ENCODE measurements at places on chromosomes 1 and 21.

- DNase-seq: no peak
Measured at GRCh38 chr1:66270119-66270812, 263.7 kb upstream of the SGIP1 start.

- no peak for DNase-seq
Measured at GRCh38 chr1:51070640-51071039, 31.4 kb upstream of the C1orf185 start.

DNA sequence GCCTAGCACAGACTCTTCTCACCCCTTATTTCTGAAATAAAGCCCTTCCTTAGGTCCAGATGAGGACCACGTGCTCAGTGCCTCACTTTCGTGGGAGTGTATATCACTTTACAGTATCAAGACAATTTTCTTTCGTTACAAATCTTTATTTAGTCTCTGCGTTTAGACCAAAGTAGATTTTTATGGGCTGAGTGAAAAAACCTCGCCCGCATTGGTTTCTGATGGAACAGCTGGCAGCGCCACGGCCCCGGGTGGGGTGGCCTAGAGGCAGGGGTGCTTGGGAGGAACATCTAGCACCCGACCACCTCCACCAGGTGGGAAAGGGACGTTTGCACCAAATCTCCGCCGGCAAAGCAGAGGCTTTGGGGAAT lies 7.6 kb downstream of the SIM2 start:
- no peak for DNase-seq

DNA sequence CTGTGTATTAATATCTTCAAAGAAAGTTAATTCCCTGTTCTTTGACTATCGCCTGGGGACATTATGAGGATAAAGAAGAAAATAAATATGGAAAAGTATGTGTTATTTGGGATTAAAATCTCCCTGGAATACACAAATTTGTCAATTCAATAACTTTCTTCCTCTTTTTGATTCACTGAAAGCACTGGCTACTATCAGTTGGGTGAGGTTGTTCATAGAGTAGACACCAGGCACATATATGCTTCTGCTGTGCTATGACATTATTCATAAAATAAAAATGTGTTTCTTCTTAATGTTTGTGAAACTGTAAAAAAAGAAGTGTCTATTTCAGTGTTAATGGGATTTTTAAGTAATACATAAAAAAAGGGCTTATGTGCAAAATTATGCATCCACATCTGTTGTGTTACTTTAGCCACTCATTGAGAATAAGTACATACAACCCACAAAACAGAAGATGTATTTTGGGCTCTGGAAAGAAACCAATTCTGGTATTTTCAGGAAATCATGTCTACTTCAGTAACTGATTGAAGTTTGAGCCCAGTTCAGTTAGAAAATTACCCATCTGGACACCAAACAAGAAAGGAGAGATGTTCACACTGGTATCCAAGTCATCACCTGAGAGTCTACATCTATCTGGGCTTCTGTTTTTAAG lies 169.4 kb downstream of the GABPA start:
- DNase-seq: no peak

DNA sequence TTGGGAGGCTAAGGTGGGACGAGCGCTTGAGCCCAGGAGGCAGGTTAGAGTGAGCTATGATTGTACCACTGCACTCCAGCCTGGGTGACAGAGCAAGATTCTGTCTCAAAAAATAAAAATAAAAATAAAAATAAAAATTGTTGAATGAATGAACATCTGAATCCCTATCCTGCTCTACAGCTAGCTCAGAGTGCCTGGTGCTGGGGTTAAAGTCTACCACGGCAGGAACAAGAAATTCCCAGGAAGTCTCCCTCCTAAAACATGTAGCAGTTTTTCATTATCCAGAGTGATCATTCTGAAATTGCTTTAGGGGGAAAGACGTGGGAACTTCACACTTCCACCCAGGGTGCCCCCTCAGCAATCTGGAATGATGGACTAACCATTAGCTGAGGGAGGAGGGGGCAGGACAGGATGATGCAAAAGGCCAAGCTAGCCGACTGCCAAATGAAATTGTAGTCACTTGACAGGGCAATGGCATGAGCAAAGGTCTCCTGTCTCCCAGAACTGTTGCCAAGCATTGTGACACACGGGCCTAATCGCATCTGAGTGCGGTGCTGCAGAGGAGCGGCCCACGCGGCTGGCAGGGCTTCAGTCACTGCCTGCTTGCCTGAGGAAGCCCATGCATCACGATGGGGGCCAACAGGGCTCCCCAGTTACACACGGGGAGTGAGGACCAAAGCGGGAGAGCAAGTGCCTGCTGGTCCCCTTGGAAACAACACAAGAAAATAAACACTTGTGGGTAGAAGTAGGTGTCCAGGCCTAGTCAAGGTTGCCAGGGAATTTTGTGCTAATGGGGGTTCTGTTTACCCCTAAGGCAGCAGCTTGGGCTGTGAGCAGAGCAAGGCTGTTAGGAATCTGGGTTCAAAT lies 85.7 kb downstream of the NENF start:
- no peak for DNase-seq

DNA sequence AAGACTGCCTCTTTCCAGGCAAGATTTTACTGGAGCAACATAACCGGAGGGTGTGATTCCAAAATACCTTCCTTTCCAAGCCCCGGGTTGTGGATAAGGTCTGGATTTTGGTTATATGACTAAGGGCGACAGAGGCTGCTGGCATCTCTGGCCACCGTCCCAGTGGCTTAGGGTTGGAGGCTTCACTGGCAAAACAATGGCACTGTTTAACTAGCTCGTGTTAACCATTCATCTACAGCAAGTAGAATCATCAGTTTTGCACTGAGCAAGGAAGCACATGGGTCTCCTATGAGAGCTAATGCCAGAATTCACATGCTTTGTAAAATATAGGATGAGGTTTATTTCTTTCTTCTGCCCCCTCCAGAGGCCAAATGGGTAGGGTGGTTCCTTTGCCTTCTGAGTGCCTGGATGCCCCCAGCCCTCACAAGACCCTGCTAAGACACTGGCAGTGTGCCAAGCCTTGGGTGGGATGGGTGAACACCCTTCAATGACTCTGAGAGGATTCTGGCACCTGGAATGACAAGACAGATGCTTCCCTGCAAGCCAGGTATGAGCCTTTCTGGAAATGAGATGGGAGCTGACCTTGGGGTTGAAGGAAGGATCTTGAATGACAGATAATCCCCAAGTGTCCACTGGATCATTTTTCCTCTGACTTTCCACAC lies 36.8 kb downstream of the DHCR24 start:
- no peak for DNase-seq

DNA sequence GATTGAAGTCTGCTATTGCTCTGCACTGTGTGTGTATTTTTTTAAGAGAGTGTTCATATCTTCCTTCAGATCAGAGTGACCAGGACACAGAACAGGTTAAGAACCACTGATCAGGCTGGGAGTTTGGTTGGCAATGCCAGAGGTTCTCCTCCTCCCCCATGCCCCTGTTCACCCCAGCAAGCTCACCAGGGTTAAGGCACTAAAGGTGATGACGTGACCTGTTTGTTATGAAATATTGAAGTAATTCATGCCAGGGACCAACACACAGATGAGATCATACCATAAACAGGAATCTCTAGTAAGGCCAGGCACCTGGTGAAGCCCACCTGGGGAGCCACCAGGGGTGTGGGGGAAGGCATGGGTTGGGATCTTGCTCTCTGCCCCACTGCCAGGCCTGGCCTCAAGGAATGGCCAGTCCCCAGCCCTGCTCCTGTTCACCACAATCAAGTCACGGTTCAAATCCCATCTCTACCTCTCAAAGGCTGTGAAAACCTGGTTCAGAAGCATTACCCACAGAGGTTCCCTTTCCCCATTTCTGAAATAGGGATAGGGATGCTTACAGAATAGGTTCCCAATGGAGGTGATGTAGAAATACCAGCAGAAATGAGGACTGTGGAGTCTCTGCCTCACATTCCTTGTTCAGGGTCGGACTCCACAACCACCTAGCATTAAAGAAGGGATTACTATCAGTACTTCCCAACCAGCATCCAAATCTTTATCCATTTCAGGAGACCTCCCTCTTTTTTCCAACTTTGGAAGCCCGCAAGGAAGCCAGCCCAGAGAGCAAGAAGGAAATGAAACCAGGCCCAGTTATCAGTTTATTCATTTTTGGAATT lies 2.4 kb downstream of the ID3 start:
- no peak for DNase-seq

GRCh38 chr1:154440036-154440804 lies 35.1 kb downstream of the IL6R start:
- no peak for DNase-seq

GRCh38 chr1:228226956-228227791 lies 19.3 kb downstream of the OBSCN start:
- DNase-seq: no peak

DNA sequence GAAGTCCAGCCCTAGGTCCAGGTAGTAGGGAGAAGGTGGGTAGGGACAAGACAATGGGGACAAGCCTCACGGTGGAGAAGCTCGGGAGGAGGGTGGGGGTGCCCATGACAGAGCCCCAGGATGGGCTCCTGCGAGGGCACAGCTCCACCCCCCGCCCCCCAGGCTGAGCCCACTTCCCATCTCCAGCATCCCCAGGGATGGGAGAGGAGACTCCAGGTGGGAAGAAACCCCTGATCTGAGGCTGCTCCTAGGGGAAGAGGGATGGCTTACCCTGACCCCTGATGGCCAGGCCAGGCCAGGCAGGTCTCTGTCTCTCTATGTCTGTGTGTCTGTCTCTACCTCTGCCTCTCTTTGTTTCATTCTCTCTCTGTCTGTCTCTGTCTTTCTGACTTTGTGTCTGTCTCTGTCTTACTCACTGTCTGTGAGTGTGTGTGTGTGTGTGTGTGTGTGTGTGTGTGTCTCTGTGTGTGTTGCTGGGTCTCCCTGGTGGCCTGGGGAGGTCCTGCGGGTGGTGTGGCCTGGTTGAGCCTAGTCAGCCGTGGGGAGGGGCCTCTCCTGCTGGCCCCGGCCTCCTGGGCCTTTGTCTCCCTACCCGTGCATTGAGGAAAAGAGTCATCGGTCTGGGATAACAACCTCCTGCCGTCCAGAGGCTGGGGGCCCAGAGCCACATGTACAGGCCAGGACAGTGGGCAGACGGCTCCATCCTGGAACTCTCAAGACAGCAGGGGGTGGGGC lies 45.7 kb downstream of the WNT9A start:
- no peak for DNase-seq

- no peak for DNase-seq
Measured at GRCh38 chr1:3226191-3226590, 157.2 kb downstream of the PRDM16 start.

DNA sequence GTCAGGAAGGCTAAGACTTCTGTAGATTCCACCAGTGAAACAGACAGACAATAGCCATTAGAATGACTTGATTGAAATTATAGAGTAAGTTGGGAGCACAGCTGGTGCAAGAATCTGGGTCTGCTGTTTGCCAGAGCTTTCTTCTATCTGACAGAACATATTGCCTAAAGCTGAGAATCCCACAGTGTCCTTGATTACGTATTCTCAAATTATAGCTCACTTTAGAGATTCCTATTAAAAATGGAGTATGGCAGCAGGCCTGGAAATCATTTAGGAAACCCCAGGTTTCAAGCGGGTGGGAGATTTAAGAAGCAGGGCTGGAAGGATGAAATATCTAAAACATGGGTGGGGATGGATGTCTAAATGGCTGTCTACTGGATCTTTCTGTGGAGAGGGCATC lies 639.7 kb upstream of the CXADR start:
- no peak for DNase-seq

DNA sequence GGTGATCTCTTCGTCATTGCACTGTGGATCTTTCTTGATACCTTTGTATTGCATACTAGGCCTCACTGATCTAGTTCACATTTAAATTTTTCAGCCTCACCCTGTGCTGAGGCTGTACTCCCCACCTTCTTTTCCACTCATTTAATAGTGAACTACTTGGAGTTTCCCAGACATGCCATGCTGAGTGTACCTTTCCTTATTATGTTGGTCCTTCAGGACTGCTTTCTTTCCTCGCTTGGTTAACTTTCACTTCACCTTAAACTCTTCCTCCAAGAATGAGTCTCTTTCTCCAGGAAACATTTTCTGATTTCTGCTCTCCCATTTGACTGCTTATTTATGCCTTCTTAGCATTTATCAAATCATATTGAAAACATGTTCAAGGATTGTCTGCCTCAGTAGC lies 20.8 kb downstream of the RNF2 start:
- no peak for DNase-seq

GRCh38 chr1:175208773-175209492 lies 16.4 kb upstream of the KIAA0040 start:
- DNase-seq: no peak

Measured in stimulated activated CD4-positive, alpha-beta T cell treated with anti-CD3 and anti-CD28 coated beads, Interleukin-1b, Interleukin-23, amount 100 ng/mL, for 1 hour (primary cell).